Epithelial cell of proximal tubule (primary cell): ENCODE measurements at places on chromosomes 11 and 22. TPM values are rescaled to one million over a fixed set of nuclear protein-coding genes. Genes with fewer than 3 reads are reported as not detected.

SCN3B gene
- 0.07 and 0.23 TPM in 2 replicates for total RNA-seq

CHRM1 gene
- total RNA-seq: not detected in 2 replicates

ARL2 gene
- 151 and 169 TPM in 2 replicates for total RNA-seq

DEAF1 gene
- 38.2 and 40.4 TPM in 2 replicates for total RNA-seq

PRRG4 gene
- 2.7 and 3.1 TPM in 2 replicates for total RNA-seq
